ENCODE measurements at places on chromosomes 16 and 17.

DNA sequence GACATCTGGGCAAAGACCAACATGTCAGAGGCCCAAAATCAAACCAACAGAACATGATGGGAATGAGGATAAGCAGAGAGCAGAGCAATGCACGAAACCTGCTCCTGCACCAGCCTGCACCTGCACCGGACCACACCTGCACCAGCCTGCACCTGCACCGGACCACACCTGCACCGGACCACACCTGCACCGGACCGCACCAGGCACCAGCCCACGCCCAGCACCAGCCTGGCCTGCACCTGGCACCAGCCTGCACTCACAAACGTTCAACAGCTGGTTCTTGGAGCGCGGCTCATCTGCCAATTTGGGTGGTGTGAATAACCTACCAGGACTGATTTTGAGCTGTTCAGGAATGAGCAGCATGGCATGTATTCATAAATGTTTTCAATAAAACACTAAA is 18.2 kb downstream of the CEP131 start:
- no peak for DNase-seq

- no peak for DNase-seq
Measured at GRCh38 chr17:67520252-67520906, 143.3 kb downstream of the PITPNC1 start.

GRCh38 chr17:44000141-44000860 is 4.1 kb upstream of the NAGS start:
- no peak for DNase-seq

DNA sequence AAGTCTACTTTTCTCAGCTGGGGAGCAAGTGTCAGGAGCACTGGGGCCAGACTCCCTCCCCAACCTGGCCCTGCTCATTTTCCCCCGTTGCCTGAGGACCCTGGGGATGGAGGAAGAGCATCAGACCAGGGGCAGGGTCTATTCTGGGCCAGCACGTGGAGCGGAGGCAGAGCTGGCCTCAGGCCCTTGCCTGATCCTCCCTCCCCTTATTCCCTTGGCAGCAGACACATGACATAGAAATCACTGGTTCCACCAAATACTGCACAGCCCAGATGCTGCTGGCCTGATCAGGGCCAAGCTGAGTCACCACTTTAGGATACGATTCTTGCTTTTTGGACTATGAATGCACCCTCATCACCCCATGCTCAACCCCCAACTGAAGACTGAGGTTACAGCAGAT is 15.8 kb upstream of the AGRP start:
- no peak for DNase-seq

DNA sequence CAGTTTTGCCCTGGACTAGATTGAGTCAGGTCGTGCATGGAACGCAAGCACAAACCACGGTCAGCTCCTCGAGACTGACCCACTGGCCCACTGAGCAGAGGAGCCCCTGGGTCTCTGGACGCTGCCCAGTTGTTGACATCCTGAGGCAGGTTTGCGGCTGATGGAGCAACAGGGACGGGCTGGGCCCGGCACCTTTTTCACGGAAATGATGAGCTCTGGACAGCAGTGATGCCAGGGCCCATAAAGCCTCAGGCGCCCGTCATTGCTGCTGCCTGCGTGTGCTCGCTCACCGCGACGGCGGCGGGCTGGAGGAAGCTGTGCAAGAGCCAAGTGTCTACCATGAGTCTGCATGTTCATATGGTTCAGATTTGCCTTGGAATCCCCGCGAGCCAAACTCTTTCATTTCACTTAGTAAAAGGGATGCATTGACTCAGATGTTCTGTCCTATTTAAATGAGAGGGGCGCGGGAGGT is 30.8 kb upstream of the CRISPLD2 start:
- DNase-seq = no peak
